ENCODE measurements at places on chromosomes 3 and 15.

DNA sequence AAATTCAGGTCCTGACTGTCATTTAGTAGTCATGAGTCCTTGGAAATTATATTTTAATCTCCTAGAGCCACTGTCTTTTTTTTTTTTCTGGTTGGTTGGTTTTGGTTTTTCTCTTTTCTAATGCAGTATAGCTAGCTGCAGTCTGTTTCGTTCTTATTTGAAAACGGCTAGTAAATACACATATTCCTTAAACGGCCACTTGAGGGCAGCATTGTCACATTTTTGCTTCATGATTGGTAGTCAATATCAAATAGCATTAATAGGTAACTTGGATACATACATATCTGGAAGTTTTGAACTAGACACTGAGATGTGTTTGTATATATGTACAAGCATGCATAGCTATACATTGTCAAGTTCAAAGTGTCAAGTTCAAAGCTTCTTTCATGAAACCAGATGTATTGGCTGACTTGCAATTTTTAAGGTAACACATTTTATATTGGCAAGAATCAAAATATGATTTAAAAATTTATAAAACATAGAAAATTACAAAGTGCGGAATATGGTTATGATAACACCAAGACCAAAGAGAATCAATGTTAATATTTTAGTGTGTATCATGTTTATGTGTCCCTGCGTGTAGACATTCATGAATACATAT is 22.5 kb downstream of the GABRA5 start:
- DNase-seq = peak; percentile 27

DNA sequence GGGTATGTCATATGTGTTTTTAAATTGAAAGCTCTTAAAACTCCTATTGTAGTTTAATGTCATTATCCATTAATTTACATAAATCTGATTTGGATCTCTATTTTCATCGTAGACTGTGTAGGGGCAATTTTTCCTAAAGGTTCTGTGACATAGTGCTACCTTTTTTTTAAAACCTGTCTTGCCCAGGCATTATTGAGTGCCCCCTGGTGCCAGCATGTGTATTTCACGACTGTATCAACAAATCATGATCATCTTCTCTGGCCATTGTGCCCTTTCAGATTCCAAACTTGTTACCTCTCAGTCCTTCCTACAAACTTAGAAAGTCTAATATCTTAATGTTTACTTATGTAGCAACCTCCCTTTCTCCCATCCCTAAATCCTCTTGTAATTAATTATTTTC is 97.2 kb upstream of the FLNB start:
- DNase-seq = no peak

DNA sequence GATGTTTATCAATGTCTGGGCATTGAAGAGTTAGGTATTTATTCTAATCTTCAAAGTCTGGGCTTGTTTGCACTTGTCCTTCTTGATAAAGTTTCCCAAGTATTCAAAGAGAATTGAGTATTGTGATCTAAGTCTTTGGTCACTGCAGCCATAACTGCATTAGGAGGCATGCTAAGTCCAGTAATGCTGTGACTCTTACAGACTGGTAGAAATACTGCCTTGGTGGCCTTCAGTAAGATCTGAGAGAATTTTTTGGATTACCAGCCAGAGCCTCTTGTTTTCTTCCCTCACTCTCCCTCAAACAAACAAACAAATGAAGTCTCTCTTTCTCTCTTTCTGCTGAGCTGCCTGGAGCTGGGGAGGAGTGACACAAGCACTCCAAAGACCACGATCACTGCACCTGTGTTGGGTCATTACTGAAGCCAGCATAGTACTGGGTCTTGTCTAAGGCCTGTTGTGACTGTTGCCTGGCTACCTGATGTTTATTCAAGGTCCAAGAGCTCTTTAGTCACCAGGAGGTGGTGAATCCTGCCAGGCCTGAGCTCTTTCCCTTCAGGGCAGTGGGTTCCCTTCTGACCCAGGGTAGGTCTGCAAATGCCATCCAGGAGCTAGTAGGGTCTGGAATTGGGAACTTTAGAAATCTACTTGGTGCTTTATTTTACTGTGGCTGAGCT is 14.8 kb upstream of the RBP2 start:
- no peak for DNase-seq

GRCh38 chr15:34613997-34614396 is 30.5 kb upstream of the GOLGA8B start:
- no peak for DNase-seq

- no peak for DNase-seq
Measured at GRCh38 chr15:38207621-38208020, 45.0 kb upstream of the SPRED1 start.

GRCh38 chr3:128619146-128619890 is 31.3 kb downstream of the RPN1 start:
- DNase-seq = peak; percentile 43

DNA sequence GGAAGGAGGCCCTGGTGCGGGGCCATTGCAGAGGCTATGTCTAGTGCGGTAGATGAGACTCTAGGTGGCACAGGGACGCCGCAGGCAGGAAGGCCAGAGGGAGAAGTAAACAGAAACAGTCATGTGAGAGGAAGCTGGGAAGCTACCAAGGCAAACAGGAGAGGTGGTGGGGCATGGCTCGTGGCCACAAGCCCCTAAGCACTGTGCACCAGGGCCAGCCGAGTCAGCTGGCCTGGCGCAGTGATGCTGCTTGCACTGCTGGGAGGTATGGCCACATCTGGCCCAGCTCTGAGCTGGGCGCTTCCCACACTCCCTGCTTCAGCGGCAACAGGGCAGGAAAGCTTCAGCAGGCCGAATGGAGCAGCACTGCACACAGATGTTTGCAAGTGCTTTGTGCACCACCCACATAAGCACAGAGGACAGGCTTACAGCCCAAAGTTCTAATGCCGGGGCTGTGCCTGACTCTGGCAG is 76.6 kb downstream of the SRGAP3 start:
- DNase-seq = no peak

- DNase-seq = no peak
Measured at GRCh38 chr15:31554261-31554660, 227.6 kb downstream of the KLF13 start.

GRCh38 chr3:177345049-177345972 is 148.0 kb upstream of the TBL1XR1 start:
- peak; percentile 66 for DNase-seq

- no peak for DNase-seq
Measured at GRCh38 chr3:129940086-129940485, 34.4 kb upstream of the TRH start.

- DNase-seq = no peak
Measured at GRCh38 chr3:181921220-181921619, 209.5 kb downstream of the SOX2 start.

GRCh38 chr3:129239991-129240390 is 9.4 kb upstream of the COPG1 start:
- DNase-seq = no peak

DNA sequence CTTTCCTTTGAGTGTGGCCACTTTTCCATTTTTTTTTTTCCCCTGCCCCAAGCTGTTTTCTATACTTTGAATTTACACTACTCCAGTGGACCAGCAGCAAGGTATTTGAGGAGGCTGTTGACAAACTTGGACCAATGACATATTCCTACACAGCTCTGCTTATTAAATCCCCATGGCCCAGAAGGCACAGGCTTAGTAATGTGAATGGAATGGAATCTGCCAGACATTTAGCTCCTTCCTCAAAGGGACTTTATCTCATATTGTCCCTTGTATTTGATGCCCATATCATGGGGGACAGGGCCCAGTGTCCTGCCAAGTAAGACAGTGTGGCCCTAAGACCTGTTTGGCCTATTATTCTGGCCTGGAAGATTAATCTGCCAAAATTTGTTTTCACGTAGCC is 107.5 kb downstream of the CHCHD6 start:
- DNase-seq = no peak

DNA sequence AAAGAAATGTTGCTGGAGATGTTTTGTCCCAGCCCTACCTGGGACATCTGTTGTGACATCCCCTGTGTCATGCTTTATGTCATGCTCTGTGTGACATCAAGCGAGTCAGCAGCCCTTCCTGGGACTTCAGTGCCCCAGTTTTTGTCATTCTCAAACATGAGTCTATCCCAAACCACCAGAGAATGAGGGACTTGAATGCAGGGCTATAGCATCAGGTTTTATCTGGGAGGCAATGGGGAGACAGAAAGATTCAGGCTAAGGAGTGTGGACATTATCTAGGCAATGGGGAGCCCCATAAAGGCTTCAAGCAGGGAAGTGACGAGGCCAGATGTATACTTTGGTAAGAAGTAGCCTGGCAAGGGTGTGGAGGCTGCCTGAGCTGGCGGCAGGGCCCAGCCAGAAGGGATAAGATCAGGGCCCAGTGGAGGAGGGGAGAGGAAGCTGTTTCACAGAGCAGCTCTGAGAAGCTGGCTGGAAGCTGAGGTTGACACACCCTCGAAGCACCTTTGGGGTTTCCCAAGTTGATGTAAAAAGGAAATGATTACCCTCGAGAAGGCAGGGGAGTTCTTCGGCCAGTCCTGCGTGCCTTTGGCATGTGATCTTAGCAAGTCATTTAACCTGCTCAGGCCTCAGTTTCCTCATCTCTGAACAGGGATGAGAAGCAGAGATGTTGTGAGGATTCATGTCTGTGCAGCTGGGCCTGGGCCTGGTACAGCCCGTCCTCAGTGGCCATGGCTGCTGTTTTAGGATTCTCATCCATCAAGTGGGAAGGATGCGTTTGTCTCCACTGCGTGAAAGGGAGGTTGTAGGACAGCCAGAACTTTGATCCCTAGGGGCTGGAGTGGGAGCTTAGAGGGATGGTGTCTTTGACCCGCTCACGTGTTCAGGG is 34.3 kb downstream of the IRAK2 start:
- DNase-seq = peak; percentile 63

- no peak for DNase-seq
Measured at GRCh38 chr3:116994351-116994879, 284.8 kb downstream of the TUSC7 start.

DNA sequence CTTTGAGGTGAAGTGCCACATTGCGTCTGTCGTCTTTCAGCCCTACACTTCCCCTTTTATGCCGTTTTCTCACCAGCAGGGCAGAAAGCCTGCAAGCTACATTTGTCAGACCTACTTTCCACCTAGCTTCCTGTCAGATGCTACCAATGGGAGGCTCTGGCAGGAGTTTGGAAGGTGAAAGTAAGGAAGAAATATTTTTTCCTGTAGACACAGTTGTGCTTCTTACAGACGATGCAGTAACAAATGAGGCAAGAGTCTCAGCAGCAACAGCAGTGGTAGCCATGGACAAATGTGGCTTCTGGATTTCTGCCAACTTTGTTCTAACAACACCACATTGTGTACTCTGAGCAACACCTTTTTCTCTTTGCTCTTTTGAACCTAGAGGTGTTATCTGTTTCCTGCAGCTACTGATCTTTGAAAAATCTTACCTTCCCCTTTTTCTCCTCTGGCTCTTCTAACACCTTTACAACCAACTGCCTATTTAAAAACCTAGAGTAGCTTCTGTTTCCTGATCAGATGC is 70.6 kb upstream of the STT3B start:
- peak; percentile 8 for DNase-seq

GRCh38 chr15:57146506-57147201 is 228.2 kb downstream of the TCF12 start:
- no peak for DNase-seq

- DNase-seq = no peak
Measured at GRCh38 chr3:160790726-160791125, 34.7 kb downstream of the PPM1L start.

DNA sequence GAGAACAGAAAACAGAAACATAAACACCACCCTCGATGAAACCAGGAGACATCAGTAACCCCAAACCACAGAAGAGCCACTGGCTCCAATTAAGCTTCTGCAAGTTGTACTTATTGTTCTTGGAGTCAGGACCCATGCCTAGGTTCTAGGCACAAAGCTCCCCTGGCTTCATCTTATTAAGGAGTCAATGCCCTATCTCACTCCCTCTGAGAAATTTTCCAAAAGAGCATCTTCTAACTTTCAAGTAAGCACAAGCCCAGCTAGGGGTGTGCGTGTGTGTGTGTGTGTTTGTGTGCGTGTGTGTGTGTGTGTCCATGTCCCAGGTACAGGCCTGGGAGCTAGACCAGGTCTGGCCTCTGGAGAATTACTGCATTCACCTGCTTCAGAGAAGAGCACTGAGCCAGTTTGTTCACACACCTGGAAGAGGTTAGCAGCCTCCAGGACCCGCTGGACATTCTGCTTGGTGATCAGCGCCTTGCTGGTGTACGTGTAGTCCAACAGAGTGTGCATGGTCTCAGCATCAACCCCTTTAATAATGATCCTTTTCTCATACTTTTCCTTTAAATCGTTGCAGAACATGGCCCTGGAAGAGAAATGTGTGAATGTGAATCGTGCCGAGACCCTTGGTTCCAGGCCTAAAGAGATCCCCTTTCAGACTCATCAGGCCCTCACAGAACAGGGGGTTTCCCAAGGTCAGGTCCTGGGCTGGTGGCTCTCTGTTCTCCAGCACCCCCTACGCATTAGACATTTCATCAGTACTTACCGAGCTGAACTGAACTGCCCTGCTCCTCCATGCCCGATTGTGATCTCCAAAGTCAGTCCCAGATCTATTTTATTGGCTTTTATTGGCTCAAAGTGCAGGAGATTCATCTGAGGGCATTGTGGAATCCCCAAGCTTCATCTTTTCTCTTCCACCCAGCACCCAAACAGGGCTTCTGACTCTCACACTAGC is 27.8 kb downstream of the KLHL6 start:
- no peak for DNase-seq

- no peak for DNase-seq
Measured at GRCh38 chr3:179565496-179565895, 2.8 kb downstream of the ACTL6A start.

GRCh38 chr3:128499724-128500275 is 6.8 kb upstream of the GATA2 start:
- DNase-seq = no peak

GRCh38 chr3:185677146-185677829 is 91.2 kb downstream of the SENP2 start:
- DNase-seq = peak; percentile 25

GRCh38 chr3:106006001-106006400 is 137.2 kb upstream of the CBLB start:
- DNase-seq = no peak

GRCh38 chr15:95327183-95327525 is 1003.3 kb upstream of the NR2F2 start:
- DNase-seq = no peak

DNA sequence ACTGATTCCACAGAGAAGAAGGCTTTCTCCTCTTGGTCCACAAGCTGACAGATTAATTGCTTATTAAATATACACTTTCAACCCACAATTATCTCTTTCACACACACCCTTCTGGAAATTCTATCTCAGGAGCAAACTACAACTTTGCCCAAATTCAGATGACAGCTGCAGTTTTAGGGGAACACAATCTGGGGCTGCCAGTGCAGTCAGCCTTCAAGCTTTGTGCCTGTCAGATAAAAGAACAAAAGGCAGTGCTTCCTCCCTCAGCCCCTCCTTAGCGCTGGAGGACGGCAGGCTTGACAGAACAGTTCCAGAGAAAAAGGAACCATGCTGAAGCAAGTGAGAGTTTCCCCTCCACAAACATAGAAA is 99.6 kb downstream of the TMCC1 start:
- DNase-seq = no peak

DNA sequence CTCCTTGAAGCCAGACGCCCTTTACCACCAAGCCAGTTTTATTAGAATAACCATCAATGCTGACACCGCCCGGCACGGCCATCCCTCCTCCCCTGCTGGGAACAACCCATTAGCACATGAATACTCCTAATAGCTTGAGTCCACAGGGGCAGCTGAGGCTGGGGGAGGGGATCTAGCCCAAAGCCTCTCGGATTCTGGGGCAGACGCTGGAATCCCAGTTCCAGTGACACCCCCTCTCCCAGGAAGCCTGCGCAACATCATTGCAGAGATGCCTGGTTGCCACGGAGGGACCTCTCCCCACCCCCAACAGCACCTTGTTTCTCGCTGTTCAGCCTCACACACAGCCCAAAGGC is 1.2 kb upstream of the LINGO1 start:
- DNase-seq = no peak

Data from stimulated activated CD4-positive, alpha-beta T cell treated with anti-CD3 and anti-CD28 coated beads, Interleukin-12 subunit alpha, Interleukin-12 subunit beta, amount 100 ng/mL, for 48 hours (primary cell).